Endothelial cell of umbilical vein (primary cell): ENCODE measurements at places on chromosomes 11 and 22.

GRCh38 chr11:77705876-77706579 lies 68.4 kb upstream of the CLNS1A start:
- no peaks in the 10 kb centered on the region for H3K27me3 ChIP-seq
- no peaks in the 10 kb centered on the region for H3K36me3 ChIP-seq
- H3K4me3 ChIP-seq, result no peak overlapping the region
- H3K27ac ChIP-seq, result no peak overlapping the region
- DNase-seq, result no peak

- peaks cover 16% of the 10 kb centered on the region for H3K36me3 ChIP-seq
- no peak overlapping the region for H3K27ac ChIP-seq
- DNase-seq, result no peak
Measured at GRCh38 chr22:46299101-46299500, 2.4 kb downstream of the GTSE1 start.

DNA sequence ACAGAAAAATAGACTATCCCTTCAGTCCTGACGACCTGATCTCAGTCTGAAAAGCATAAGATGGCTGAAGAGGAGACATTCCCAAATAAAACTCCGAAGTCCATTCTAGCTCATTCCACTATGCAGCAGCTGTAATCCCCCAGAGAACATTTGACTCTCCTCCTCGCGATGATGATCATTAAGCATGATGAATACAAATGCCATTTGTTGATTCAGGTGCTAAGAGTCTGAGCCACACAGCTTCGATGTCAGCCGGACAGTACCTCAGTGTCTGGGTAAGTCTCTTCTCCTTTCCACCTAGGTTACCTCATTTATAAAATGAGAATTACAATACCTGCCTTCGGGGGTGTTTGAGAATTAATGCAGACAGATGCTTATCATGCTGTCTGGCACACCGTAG lies 94.8 kb downstream of the TENM4 start:
- H3K4me3 ChIP-seq, result no peak overlapping the region
- no peaks in the 10 kb centered on the region for H3K4me1 ChIP-seq
- H3K27me3 ChIP-seq, result no peaks in the 10 kb centered on the region
- H3K36me3 ChIP-seq, result no peaks in the 10 kb centered on the region
- H3K27ac ChIP-seq, result no peak overlapping the region
- no peak for DNase-seq

- H3K36me3 ChIP-seq, result no peaks in the 10 kb centered on the region
- H3K4me1 ChIP-seq, result no peaks in the 10 kb centered on the region
- no peak overlapping the region for H3K27ac ChIP-seq
- no peaks in the 10 kb centered on the region for H3K27me3 ChIP-seq
- no peak overlapping the region for H3K4me3 ChIP-seq
- no peak for DNase-seq
Measured at GRCh38 chr22:44740307-44740706, 12.1 kb upstream of the ARHGAP8 start.

DNA sequence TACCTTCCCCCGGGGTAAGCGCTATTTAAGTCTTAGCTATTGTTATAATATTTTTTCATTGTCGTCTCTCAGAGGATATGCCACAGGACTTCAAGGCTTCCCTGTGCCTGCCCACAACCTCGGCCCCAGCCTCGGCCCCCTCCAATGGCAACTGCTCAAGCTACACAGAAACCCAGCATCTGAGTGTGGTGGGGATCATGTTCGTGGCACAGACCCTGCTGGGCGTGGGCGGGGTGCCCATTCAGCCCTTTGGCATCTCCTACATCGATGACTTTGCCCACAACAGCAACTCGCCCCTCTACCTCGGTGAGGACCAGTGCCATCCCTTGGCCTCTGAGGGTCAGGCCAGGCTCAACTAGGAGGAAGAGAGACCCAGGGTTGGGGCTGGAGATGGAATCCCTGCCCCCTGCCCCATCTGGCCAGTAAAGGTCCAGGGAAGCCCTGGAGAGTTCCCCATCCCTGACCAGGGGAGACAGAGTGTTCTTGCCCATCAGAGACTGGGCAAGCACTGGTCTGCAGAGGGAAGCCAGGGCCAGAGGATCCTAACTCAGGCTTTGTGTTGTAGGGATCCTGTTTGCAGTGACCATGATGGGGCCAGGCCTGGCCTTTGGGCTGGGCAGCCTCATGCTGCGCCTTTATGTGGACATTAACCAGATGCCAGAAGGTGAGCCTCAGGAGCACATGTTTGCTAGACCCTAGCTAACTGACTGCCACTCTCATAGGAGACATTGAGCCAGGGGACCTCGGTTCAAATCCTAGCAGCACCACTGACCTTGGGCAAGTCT lies 18.4 kb downstream of the SLCO2B1 start:
- peaks cover under 1% of the 10 kb centered on the region for H3K27me3 ChIP-seq
- no peaks in the 10 kb centered on the region for H3K4me1 ChIP-seq
- H3K4me3 ChIP-seq, result no peak overlapping the region
- H3K27ac ChIP-seq, result no peak overlapping the region
- DNase-seq, result no peak
- no peaks in the 10 kb centered on the region for H3K36me3 ChIP-seq

DNA sequence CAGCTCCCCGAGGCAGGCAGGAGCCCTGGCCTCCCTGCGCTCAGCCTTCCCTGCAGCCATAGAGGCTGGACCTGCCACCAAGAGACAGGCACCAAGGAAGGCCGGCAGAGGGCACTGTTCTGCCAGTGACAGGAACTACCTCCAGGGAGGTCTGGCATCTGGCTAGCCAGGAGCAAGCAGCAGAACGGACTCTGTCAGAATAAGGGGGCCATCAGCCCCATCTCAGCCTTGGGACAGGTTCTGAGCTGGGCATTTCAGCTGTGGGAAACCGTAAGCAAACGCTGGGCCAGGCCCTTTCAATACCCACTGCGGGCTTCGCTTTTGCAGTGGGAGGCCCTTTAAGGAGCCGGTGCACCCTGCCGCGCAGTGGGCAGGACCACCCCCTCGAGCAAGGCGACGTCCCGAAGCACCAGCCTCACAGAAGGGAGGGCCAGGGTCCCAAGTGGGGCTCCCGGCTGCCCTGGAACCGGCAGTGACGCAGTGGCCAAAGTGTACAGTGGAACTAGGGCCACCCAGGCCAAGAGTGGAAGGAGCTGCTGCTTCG lies 18.2 kb downstream of the IFT27 start:
- H3K4me3 ChIP-seq, result no peak overlapping the region
- H3K36me3 ChIP-seq, result no peaks in the 10 kb centered on the region
- H3K4me1 ChIP-seq, result no peaks in the 10 kb centered on the region

- DNase-seq, result peak; percentile 55
- H3K36me3 ChIP-seq, result no peaks in the 10 kb centered on the region
- no peak overlapping the region for H3K27ac ChIP-seq
Measured at GRCh38 chr11:44607987-44608386, 42.5 kb downstream of the CD82 start.

GRCh38 chr22:43343262-43343669 lies at the start of gene SCUBE1:
Gene SCUBE1, minus strand, starts transcription at chr22:43343372. Its CDS starts 111 bp downstream, at chr22:43343261.
- peak; percentile 31 for DNase-seq
- no peak within 1 kb of the TSS for H3K27ac ChIP-seq
- no peaks in the 10 kb centered on the region for H3K4me1 ChIP-seq
- H3K4me3 ChIP-seq, result no peak within 1 kb of the TSS
- no peaks in the 10 kb centered on the region for H3K36me3 ChIP-seq
- H3K27me3 ChIP-seq, result peaks cover 29% of the 10 kb centered on the region

DNA sequence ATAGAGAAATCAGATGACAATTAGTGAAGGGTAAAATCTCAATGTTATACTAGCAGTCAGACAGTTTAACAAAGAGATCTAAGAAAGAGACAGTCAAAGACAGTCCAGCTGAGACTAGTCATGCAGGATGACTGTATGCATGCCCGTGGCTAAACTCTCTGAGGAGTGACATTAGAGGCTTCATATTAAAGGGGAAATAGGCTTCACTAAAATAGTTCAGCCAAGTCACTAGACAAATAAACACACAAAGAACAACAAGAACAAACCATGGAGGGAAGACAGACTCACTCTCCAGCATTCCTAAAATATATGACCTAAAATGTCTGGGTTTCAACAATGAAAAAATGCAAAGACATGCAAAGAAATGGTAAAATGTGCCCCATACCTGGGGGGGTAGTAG lies 18.6 kb upstream of the APLNR start:
- H3K27me3 ChIP-seq, result peaks cover 10% of the 10 kb centered on the region
- DNase-seq, result no peak
- no peaks in the 10 kb centered on the region for H3K4me1 ChIP-seq
- no peak overlapping the region for H3K27ac ChIP-seq

GRCh38 chr11:104003491-104003890 lies 32.9 kb upstream of the DDI1 start:
- no peaks in the 10 kb centered on the region for H3K4me1 ChIP-seq
- no peak for DNase-seq
- H3K27me3 ChIP-seq, result no peaks in the 10 kb centered on the region
- no peaks in the 10 kb centered on the region for H3K36me3 ChIP-seq

- H3K4me1 ChIP-seq, result no peaks in the 10 kb centered on the region
- H3K27ac ChIP-seq, result no peak overlapping the region
- H3K27me3 ChIP-seq, result peaks cover 13% of the 10 kb centered on the region
- no peak for DNase-seq
- H3K36me3 ChIP-seq, result no peaks in the 10 kb centered on the region
- no peak overlapping the region for H3K4me3 ChIP-seq
Measured at GRCh38 chr11:372809-373715, 3.8 kb downstream of the B4GALNT4 start.

- no peak overlapping the region for H3K4me3 ChIP-seq
- no peak overlapping the region for H3K27ac ChIP-seq
- H3K4me1 ChIP-seq, result no peaks in the 10 kb centered on the region
- no peaks in the 10 kb centered on the region for H3K36me3 ChIP-seq
- DNase-seq, result no peak
Measured at GRCh38 chr11:2217211-2218030, 45.8 kb upstream of the TH start.

- H3K4me1 ChIP-seq, result no peaks in the 10 kb centered on the region
- no peaks in the 10 kb centered on the region for H3K27me3 ChIP-seq
- no peak overlapping the region for H3K27ac ChIP-seq
- no peaks in the 10 kb centered on the region for H3K36me3 ChIP-seq
Measured at GRCh38 chr11:11157185-11157584, 195.9 kb downstream of the CSNK2A3 start.

DNA sequence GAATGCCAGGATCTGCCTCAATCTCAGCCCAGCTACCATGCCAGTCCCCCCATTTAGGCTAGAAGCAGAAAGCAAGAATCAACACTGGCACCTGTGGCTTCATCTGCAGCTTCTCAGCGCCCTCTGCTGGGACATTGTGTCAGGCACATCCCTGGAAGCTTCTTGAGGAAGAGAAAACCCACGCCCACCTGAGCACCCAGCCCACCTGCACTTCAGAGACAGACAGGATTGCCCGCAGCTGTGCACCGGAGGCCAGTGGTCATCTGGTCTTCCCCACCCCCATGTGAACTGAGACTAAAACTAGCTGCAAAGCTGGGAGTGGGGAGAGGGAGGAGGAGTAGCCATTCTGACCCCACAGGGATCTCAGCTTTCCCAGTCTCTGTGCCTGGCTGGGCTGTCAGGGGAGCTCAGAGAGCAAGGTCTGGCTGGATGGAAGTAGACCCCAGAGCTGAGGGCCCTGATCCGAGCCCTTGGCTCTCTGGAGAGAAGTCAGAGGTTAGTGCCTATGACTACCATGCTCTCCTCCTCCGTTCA lies 66.8 kb downstream of the FEZ1 start:
- H3K36me3 ChIP-seq, result no peaks in the 10 kb centered on the region
- H3K27me3 ChIP-seq, result no peaks in the 10 kb centered on the region
- peak; percentile 59 for DNase-seq
- H3K4me3 ChIP-seq, result no peak overlapping the region
- no peak overlapping the region for H3K27ac ChIP-seq

DNA sequence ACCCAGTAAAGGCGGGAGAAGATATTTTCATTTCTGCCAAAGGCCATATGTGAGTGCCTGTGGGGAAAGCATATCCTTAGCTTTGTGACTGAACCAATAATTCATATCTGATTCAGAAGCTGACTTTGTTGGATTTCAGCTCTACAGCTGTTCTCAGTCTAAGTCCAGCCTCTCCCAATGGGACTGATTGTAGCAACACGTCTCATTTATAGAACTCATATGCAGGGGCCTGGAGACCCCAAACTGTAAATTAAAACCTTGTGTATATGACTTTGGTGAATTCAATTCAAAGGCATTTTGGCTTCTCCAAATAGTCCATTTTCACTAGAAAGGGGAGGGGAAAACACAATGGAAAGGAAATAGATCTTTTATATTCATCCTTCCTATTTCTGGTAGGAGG lies 250.4 kb upstream of the SORL1-AS1 start:
- H3K27me3 ChIP-seq, result peaks cover 8% of the 10 kb centered on the region
- DNase-seq, result no peak
- H3K4me1 ChIP-seq, result no peaks in the 10 kb centered on the region
- no peaks in the 10 kb centered on the region for H3K36me3 ChIP-seq
- no peak overlapping the region for H3K4me3 ChIP-seq

DNA sequence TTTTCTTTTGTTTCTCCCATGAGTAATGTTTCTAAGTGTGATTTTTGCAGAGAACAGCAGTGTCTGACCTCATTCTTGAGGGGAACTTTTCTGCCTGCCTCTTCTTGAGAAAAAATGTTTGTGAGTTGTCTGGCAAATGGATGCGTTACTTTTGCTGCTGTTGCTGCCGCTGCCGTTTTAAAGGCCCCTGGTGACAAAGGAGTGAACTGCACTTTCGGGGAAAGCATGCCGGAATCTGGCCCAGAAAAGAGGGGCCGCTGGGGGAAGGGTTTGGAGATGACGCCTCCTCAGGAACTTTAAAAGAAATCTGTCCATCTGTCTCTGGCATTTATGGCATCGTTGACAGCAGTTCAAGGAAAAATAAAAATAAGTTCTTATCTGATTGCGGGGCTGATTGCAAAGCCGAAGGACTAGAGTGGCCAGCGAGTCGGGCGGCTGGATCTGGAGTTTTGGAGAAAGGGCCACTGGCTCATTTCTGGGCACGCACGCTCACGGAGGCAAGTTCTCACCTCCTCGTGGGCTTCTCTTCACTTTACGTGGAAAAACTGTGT lies 16.5 kb downstream of the ZBTB16 start:
- H3K4me3 ChIP-seq, result no peak overlapping the region
- peak; percentile 57 for DNase-seq
- peaks cover 24% of the 10 kb centered on the region for H3K4me1 ChIP-seq
- H3K27me3 ChIP-seq, result no peaks in the 10 kb centered on the region

DNA sequence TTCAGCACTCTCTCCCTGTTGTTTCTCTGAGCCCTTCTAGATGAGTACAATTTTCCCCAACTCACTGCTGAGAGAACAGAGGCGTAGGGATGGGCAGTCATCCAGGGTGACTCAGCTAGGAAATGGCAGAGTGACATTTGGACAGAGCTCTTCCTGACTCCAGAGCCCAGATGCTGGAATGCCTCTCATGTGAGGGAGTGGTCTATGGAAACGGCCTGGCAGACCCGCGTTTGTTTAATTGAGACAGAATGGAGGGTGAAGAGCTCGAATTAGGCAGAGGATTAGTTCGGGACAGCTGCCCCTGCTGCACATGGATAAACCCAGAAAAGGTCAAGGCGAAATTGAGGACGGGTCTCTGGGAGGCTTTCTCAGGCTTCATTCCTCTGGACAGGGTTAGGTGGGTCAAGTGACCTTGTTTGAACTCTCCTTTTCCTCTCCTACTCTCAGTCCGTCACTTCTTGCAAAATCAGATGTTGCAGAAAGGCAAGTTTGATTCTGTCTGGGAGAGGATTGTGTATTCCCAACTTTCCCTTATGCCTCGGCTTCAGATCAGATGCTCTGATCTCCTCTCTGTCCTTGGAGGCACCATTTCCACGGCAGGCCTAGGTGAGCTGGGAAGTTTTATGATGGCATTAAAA lies 7.6 kb upstream of the LMO2 start:
- no peak overlapping the region for H3K4me3 ChIP-seq
- H3K27ac ChIP-seq, result peak overlapping the region; percentile 19
- peaks cover 3% of the 10 kb centered on the region for H3K27me3 ChIP-seq
- peak; percentile 98 for DNase-seq
- peaks cover 18% of the 10 kb centered on the region for H3K4me1 ChIP-seq

GRCh38 chr11:8203414-8203715 lies 34.5 kb upstream of the RIC3 start:
- no peaks in the 10 kb centered on the region for H3K36me3 ChIP-seq
- peaks cover 7% of the 10 kb centered on the region for H3K27me3 ChIP-seq
- H3K4me3 ChIP-seq, result no peak overlapping the region
- no peak for DNase-seq
- no peak overlapping the region for H3K27ac ChIP-seq
- H3K4me1 ChIP-seq, result peaks cover 12% of the 10 kb centered on the region
